Progenitor cell of endocrine pancreas (in vitro differentiated cells): ENCODE measurements at places on chromosomes 1 and 21.

GRCh38 chr1:91036894-91037829, 15.3 kb upstream of the ZNF644 start:
- DNase-seq = no peak

DNA sequence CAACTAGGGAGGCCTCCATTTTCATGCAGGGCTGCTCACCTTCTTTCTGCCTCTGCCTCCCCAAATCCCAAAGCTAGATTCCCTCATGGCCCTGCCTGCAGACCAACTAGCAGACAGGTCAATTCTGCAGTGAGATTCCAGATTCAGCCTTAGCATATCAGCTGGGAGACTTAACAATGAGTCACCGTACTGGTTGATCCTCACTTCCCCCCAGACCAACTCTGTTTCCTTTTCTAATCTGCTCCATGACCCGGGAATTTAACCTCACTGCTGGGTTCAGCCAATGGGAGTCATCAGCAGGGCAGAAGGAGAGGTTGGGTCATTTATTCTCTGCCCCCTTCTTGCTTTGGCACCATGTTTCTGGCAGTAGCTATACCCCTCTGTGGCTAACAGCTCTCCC, 140.6 kb upstream of the GRIK3 start:
- DNase-seq = no peak

DNA sequence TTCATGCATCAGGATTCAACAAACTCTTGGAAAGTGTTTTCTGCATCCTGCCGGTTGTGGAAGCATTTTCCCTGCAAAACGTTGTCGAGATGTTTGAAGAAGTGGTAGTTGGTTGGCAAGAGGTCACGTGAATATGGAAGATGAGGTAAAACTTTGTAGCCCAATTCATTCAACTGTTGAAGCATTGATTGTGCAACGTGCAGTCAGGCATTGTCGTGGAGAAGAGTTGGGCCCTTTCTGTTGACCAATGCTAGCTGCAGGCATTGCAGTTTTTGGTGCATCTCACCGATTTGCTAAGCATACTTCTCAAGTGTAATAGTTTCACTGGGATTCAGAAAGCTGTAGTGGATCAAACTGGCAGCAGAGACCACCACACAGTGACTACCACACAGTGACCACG, 57.0 kb upstream of the PRDM2 start:
- no peak for DNase-seq

GRCh38 chr1:111719674-111720132, 19.5 kb downstream of the INKA2 start:
- DNase-seq = no peak

GRCh38 chr1:94280541-94280940, 43.2 kb upstream of the ARHGAP29 start:
- DNase-seq = no peak

GRCh38 chr1:161738627-161739287, 10.8 kb upstream of the DUSP12 start:
- DNase-seq = no peak

GRCh38 chr1:20220036-20220435, 33.7 kb upstream of the PLA2G2C start:
- DNase-seq = no peak

DNA sequence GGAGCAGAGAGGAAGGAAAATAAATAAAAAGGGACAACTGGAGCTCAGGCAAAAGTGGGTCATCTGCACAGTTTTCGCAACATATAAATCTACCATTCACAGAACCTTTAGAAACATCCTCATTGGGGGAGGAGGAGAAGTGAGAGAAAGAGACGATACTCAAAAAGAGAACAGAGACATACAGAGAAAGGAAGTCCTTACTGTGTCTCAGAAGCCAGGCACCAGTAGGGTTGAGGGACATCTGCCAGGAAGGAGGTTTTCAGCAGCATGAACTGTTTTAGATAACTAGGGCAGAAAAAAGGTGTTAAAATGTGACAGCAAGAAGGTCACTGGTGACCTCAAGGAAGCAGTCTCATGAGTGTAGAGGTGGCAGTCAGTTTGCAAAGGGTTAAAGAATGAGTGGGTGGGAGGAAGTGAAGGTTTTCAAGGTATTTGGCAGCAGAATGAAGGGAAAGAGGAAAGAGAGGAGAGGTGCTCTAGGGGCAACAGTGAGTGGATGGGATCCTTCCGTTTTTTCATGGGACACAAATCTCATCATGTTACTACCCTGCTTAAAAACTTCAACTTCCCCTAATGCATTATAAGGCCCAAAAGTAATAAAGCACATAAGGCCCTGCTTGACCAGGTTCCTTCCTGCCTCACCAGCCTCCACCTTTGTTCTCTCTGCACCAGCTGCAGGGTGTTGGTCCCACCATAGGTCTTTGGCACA, 9.5 kb downstream of the JAK1 start:
- no peak for DNase-seq

DNA sequence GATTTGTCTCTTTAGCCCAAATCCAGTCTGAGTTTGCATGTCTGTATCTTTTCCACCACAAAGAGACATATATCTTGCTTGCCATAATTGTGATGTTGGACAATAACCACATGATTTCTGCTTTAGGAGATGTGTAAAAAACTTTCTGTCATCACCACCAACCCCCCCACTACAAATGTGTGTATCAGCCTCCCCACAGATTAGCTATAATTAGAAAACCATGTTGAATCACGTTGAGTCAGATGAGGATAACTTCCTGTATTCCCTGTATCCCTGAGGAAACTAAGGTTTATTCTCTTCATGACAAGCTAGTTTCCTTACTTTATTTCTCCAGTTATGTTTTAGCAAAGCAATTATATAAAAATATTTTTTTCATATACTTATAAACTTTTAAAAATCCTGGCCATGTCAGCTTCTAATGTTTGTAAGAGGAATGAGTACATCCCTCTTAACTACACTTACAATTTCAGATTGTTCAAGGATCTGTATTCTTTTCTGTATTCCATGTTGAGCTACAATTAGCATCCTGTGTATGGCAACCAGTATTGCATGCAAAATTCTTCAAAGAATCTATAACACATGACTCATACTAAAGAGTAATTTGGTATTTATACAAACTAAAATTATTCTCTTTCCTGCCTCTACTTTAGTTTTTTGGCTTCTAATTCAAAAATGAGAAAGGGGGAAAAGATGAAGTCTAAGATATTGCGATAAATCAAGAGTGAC, 143.0 kb downstream of the FMN2 start:
- DNase-seq = no peak

DNA sequence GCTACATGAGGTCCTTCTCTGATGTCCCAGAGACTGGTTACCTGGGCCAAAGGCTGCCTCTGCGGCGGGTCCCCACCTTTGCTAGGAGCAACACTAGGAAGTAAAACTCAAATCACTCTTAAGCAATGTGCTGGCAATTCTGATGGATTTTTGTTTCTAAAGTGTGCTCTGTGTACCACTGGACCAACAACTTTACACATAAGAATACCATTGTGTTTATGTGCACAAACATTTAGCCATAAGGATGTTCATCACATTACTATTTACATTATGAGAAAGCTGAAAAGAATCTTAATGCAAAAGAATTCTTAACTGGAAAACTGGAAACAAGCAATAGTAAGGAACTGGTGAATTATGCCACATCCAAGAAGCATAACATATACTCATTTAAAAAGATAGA, 38.6 kb downstream of the SSBP3 start:
- DNase-seq = no peak

- no peak for DNase-seq
These were observed 4.8 kb downstream of the PDZK1IP1 start for GRCh38 chr1:47184822-47185677.

- DNase-seq = no peak
These were observed 4.3 kb downstream of the OSBPL9 start for GRCh38 chr1:51621161-51621560.

DNA sequence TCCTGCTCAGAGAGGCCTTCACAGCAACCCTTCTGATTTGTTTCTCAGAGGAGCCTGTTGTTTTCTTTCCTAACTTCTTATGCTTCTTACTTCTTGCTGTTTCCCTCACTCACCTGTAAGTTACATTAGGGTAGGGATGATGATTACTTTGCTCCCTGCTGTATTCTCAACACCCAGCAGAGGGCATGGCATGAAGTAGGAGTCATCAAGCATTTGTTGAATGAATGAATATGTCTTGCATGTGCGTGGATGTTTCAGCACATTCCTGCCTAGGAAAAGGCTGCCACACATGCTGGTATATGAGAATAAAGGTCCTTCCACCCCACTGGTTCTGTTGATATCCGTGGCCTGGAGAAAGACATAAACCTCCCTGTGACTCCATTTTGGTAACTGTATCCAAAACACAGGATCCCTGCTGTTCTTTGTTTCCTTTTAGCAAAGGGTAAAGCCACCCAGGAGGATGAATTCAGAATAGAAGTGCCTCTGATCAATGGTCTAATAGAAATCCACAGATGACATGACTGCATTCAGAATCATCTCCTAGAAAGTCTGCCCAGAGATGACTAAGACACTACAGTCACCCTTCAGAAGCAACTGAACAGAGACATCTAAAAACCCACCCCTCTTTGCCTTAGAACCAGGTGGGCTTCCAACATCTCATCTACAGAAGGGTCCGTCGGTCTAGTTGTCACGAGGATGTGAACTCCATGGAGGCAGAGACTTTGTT, 168.8 kb downstream of the ZSCAN20 start:
- no peak for DNase-seq

DNA sequence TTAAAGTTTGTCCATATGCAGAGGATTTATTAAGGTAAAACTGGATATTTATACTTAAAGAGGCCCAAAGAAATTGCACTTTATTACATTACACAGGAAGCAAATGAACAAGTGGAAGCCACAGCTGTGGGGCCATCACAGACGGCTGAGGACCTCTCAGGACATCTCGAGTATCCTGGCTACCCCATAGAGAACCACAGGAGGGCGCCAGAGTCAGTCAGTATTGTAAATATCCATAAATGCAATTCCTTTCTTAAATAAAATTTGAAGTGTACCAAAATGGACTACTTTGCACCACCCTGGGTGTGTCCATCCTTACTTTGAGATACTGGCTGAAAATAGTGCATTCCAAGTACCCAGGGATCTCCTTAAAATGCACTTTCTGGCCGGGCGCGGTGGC, 257.2 kb downstream of the MRPL39 start:
- DNase-seq = no peak

DNA sequence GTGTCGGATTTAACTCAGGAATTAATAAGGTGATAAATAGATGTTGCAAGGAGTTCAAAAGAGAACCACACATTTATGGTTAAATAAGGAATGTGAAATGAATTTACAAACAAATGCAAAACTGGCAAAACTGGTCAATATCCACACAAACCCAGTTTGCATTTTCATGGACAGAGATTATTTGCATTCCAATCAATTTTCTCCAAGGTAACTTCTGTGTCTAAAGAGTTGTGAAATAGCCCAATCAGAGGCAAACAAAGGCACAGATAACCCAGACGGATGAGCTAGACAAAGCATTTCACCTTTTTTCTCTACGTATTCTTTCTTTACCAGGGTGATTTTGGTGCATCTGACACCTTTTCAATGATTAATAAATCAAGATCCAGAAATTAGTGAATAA, 63.9 kb downstream of the MAP3K7CL start:
- no peak for DNase-seq

GRCh38 chr1:235012436-235013210, 116.0 kb downstream of the TOMM20 start:
- no peak for DNase-seq

- no peak for DNase-seq
These were observed 5.4 kb downstream of the TMEM59 start for GRCh38 chr1:54047384-54048305.

DNA sequence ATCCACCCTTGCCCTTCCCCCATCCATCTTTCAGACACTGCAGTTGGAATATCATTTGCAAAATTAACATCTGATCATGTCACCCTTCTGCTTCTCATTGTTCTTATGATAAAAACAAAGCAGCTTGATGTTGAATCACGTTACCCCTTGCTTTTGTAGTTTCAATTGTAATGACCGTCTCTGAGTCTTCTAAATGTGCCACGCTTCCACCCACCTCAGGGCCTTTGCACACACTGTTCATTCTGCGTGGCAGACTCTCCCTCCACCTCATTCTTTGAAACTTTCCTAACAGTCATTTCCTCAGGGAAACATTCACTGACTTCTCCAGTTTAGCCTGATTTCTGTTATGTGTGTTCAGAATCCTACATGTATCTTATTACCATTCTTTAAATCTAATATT, 143.6 kb upstream of the LMO4 start:
- DNase-seq = no peak

DNA sequence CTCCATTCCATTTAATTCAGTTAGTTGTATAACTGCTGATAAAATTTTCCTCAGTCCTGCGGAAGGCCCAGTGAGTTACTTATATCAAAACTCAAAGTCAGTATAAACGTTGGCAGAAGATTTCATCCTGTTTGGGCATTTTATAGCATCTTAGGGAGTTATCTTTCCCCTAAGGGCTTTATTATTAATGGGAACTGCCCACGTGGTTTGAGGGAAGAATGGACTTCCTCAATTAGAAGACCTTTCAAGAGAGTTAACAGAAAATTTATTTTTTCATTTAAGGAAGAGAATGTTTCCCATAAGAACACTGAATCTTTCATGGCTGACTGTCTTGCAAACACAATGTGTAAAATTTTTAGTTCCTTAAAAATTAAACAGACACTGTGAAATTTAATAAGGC, 400.1 kb downstream of the NEGR1 start:
- no peak for DNase-seq

DNA sequence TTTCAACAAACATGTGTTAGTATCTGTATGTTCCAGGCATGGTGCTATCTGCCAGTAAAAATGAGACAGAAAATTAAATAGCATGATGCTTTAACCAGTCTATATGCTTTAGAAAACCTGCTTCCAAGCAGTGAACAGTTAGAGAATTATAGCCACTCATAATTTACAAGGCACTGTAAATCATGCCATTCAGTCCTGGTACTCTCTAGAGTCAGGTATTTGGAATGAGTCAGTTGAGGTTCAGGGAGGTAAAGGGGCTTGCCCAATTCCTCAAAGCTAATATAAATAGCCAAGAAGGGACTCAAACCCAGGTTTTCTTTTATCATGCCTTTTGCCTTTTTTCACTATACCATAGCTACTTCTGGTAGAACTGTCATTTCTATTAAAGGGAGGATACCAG, 184.4 kb downstream of the NFIA start:
- no peak for DNase-seq

GRCh38 chr21:36719614-36720013, 20.7 kb downstream of the SIM2 start:
- no peak for DNase-seq

GRCh38 chr21:34282223-34282622, 81.6 kb upstream of the KCNE2 start:
- DNase-seq = no peak

DNA sequence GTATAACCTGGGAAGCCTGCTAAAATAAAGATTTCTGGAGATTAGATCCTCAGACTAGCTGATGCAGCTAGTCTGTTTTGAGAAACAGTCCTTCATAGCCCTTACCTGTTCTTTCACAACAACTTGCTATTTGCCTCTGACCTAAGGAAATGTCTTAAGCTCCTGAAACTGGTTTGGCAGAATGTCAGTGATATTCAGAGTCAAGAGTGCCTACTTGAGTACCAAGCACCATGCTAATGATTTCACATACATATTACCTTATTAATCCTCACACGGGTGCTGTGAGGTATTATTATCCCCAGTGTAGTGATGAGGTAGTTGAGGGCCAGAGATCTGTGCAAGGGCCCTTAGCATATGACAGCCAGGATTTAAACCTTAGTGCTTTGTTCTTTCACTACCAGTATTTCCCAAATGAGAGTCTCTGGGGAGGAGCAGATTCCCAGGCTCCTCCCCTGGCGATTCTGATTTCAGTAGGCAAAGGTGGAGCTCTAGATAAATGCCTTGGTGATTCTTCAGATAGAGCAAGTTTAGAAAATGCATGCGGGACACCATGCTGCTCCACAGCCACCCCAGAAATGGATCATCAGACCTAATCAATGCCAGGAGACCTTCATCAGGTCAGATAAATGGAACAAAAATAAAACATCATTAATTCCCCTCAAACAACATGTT, 47.4 kb upstream of the WNT2B start:
- no peak for DNase-seq

- DNase-seq = no peak
These were observed 63.2 kb downstream of the SRSF11 start for GRCh38 chr1:70284366-70284765.
